Stimulated activated CD8-positive, alpha-beta memory T cell treated with anti-CD3 and anti-CD28 coated beads, Interleukin-4, amount 100 ng/mL, for 1 hour (primary cell): ENCODE measurements at places on chromosomes 16 and 17.

- DNase-seq, result peak; percentile 29
Observed at GRCh38 chr17:77666881-77667395, 291.6 kb upstream of the TNRC6C start.

DNA sequence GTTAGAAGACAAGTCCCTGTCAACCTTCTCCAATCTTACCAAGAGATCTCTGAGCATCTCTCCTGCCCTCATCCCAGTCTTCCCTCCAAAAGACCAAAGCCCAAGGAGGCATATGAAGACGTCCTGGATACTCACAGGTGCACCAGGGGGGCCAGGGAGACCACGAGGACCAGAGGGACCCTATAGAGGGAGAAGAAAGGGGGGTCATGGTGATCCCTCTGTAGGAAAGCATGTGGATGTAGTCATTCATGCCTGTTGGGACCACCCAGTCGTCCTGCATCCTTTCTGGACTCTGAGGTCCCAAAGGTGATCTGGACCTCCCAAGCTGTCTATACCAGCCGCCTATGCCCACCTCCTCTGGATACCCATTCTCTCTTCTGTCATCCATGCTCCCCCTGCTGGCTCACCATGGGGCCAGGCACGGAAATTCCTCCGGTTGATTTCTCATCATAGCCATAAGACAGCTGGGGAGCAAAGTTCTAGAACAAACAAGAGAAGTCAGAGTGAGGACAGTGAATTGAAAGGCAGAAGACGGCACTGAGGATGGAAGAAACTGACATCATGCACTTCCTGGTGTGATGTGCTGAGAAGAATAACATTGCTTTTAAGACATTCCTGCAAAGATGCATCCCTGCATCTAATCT, 3.3 kb downstream of the COL1A1 start:
- peak; percentile 25 for DNase-seq

- DNase-seq, result no peak
Observed at GRCh38 chr17:7667656-7668406, 17.1 kb downstream of the ATP1B2 start.

- DNase-seq, result no peak
Observed at GRCh38 chr16:10428433-10429168, 42.7 kb downstream of the ATF7IP2 start.

- DNase-seq, result no peak
Observed at GRCh38 chr16:10572611-10573010, 7.8 kb downstream of the EMP2 start.

DNA sequence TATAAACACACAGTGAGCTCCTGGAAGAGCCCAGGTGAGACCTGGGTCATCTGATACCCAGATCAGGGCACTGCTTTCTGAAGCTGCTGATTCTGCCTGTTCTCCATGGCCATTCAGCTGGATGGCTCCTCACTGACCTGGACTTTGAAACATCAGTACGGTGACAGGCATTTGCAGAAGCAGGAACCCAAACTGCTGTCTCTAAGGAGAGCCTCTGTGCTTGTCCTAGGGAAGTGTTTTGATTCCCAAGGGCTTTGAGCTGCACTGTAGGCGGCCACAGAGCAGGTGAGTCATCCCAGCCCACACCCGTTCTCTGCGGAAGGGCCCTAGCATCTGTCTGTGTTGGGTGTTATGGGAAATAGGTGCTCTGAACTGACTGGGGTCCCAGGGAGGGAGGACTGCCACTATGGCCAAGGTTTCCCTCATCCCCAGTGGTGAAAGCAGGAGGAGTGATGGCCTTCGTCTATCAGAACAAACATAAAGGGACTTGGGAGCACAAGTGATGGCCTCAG, 60.7 kb upstream of the ADCY9 start:
- no peak for DNase-seq

DNA sequence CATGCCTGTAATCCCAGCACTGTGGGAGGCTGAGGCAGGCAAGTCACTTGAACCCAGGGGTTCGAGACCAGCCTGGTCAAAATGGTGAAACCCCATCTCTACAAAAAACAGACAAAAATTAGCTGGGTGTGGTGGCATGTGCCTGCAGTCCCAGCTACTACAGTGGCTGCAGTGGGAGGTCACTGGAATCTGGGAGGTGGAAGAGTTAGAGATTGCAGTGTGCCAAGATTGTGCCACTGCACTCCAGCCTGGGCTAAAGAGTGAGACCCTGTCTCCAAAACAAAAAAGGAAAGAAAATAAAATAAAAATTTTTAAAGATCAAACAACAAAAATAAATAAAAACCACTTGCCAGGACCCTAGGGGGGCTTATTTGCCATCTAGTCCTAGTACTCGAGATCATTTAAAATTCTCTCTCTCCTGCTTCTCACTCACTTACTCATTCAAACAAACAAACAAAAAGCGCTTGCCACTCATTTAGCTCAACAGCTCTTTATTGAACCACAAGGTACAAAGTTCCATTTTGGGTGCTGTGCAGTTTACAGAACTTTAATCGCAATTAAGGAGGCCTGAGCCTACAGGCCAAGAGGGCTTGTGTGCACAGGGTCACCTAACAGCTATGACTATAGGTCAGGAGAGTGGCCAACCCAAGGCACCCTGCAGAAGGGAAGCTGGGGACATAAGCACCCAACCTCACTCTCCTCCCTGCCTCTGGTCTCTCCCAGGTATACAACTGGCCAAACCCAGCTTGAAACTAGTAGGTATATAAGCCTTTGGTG, 4.4 kb downstream of the CHD9NB start:
- DNase-seq, result no peak

DNA sequence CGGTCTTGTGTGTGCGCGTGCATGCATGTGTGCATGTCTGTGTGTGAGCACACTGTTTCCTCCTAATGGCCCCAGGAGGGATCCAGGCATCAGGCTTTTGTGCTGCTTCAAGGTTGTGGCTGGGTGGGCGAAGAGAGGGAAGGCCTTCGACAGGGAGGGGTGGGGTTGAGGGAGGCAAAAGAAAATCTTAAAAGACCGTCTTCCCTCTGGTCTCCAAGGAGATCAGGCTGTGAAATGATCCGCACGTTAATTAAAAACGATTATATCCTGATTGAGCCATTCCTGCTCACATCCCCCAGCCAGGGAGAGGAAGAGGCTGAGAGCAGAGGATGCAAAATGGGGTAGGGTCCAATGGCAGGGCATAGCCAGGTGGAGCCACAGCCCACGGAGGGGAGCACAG, 46.9 kb downstream of the RAI1 start:
- DNase-seq, result no peak

DNA sequence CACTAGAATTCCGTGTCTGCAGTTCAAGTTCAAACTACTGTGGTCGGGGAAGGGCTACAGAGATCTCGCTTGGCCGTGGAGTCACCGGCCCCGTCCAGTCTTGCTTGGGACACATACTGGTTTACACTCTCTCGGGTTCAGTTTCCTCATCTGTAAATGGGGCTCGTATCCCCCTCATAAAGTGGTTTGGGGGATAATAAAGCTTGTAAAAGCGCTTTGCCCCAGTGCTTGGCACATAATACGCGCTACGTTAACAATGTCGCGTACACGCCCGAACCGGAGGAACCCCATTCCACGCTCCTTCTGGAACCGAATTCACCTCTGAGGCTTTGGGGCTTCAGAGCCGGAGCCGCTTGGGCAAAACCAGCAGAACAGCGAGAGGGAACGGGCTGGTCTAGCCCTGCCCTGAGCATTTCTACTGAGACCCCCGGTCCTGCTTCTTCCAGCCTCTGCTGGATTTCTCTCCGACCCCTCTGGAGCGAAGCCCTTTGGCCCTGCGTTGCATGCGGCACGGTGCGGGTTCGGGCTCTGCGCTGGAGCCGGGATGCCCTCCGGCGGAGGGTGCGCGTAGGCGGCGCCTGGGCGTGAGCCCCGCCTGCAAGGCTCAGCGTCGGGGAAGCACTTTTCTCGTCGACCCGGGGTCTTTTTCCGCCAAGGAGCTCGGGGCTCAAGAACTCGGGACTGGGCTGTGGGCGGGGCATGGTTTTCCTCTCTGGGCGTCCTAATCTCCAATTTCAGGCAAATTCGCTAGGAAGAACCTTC, 26.1 kb upstream of the HOXB13 start:
- DNase-seq, result no peak
